ENCODE measurements at places on chromosomes 3 and 15. TPM values are rescaled to one million over a fixed set of nuclear protein-coding genes. Genes with fewer than 3 reads are reported as not detected.
A peak's percentile ranks its signal among the peaks of the same experiment; 100 is the strongest.

- no peak for DNase-seq
Observed at GRCh38 chr3:21170964-21171363, 580.0 kb downstream of the ZNF385D start.

DNA sequence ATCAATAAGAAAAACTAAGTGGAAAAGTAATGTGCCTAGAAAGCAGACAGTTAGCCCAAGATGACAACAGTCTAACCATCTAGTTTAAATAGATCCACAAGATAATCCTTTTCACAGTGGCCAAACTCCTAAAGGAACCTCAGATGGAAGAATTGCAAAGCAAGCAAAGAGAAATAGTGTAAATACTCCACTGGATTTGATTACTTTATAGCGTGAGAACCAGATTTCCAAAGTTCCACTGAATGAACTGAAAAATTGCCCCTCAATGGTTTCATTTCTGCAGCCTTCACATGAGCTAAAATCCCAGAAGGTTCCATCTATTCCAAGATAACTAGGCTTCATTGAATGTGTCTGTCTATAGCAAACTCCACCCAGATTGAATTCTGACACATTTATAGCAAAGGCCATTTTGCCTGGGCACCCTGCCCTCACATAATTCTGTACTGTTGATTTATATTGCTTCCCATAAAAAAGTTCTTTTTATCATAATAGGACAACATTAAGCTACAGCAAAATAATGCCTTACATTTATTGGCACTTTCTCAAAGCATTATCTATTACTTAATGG, 129.7 kb upstream of the THBS1 start:
- DNase-seq = no peak

- peak; percentile 95 for DNase-seq
Observed at GRCh38 chr3:171806200-171807128, 3.8 kb downstream of the PLD1 start.

- no peak for DNase-seq
Observed at GRCh38 chr3:24385012-24385615, 109.5 kb downstream of the THRB start.

DNA sequence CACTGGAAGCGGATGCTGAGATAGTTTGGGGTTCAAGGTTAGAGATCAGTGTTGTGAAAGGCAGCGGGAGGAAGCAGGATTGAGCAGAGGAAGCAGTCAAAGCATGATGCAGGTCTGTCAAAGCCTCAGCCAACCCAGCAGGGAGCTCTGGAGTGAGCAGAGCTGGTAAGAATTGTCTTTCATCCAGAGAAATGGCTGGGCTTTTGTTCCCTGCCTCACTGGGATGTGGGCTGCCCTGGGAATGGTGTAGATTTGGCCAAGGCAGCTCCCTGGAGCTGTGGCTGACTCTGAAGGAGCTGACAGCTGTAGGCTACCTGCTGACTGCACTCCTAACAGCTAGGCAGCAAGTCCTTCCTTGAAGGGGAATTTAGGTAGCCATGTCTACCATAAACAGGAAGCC, 61.9 kb upstream of the STXBP5L start:
- DNase-seq = no peak

GRCh38 chr3:101423984-101424888, 88.8 kb downstream of the SENP7 start:
- no peak for DNase-seq

DNA sequence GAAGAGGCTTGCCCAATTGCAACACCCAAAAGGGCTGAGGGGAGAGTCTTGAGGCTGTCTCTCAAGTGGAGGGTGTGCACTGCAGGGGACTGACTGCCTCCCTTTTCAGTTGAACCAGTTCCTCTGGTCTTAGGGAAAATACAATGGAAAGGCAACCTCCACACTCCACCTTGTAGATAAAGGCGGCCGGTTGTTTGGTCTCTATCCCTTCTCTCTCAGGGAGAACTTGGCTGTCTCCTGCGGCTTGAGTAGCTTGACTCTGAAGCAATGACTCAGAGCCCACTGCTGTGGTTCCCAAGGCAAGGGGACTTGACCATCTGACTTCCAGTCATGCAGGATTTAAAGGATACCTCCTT, 143.2 kb upstream of the UMPS start:
- no peak for DNase-seq

DNA sequence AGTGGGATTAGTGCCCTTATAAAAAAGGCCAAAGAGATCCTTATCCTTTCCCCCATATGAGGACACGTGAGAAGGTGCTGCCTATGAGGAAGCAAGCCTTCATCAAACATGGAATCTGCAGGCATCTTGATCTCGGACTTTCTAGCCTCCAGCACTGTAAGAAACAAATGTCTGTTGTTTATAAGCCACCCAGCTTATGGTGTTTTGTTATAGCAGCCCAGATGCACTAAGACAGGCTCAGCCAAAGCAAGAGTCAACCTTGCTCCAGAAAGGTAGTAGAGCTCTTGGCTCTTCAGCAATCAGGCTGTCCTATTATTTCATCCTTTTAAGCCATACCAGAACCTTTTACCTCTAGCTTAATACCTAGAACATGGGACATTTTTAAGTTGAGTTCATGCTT, 12.3 kb upstream of the TNIK start:
- DNase-seq = no peak

DNA sequence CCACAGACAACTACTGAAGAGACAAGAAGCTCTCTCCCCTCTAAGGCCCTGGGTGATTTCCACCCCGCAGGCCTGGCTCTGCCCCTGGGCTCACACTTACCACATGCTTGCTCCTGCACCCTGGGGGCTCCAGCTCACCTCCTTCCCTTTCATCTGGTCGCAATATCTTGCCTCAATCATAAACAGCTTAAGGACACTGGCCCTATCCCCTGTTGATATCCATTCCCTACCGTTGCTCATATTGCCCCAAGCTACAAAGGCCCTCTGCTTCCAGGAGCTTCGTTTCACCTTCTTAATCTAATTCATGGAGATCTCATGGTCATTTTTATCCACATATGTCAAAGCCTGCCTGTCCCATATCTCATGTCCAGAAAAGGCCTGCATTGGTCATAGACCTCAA, 46.0 kb upstream of the TSEN2 start:
- no peak for DNase-seq

Gene LXN
- total RNA-seq = 39.6 TPM

Gene P2RY1
- 0.90 TPM for total RNA-seq

Gene APOD
- total RNA-seq = 0.12 TPM

Data from H4 (cell line).